ENCODE measurements at places on chromosomes 4 and X. TPM values are rescaled to one million over a fixed set of nuclear protein-coding genes. Genes with fewer than 3 reads are reported as not detected.

DNA sequence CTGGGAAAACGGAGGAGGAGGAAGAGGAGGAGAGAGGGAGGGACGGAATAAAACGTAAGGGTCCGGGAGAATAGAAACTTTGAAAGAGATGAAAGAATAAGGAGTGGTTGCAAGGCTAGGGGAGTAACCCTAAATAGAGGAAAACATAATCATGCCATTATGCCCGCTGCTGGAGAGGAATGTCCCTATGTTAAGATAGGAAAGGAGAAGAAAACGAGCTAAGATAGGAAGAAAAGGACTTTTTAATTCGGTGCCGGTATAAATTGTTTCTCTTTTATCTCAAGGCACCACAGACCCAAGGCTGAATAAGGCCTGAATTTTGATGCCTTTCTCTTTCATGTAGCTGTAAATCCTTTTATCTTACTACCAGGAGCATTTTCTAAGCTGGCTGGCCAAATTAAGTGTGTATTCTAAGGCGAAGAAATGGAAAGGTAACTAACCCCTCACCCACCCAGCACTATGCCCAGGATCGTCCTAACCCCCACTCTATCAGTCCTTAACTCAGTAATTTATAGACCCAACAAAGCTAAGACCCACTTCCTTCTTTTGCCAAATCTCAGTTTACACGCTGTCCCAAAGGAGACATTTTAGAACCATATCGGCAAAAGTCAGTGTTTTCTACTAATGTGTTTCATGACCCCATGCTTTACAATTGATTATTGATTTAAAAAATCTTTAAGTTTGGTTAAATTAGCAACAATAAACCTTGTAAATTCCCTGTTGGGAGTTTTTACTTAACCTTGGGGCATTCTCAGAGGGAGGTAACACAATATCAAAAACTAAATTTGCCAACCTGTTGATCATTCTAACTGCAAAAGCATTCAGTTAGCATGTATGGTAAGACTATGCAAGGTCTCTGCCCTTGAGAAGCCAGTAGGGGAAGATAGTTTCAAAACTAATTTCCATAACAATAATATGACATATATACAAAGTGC is 1.1 kb upstream of the CUL4B start:
- no peak for DNase-seq

DNA sequence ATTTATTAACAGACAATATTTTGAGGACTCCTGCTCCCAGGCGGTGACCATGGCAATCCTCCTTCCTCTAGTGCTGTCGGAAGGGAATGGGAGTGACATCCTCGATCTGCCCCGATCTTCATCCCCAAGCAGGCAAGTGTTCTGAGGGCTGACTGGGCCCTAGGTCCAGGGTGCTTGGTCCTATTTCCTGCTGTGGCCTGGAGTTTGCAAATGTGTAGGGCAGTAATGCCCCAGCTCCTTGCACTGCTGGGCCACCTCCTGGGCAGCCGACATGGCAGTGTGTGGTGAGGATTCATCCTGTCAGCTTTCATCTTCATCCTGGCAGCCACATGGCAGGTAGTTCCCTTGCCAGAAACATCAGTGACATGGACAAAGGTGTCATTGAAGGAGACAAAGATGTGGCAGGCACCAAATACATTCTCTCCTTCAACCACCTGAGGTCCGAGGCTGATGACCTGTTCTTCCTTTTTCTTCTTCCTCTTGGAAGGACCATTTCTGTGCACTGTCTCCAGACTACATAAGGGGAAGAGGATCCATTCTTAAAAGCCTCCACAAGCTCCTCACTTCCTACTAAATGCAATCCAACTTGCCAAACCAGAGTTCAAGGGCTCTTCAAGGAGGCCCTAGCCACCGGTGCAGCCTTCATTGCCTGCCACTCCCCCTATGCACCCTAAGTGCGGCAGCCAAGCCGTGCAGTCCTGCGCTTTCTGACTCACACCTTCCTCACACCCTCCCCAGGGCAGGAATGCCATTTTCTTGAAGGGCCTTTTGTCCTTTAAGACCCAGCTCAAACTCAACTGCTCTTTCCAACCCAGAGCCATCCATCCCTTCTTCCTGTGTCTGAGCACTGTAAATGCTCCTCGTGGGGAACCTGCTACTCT is 65.7 kb downstream of the TMEM154 start:
- no peak for DNase-seq

DNA sequence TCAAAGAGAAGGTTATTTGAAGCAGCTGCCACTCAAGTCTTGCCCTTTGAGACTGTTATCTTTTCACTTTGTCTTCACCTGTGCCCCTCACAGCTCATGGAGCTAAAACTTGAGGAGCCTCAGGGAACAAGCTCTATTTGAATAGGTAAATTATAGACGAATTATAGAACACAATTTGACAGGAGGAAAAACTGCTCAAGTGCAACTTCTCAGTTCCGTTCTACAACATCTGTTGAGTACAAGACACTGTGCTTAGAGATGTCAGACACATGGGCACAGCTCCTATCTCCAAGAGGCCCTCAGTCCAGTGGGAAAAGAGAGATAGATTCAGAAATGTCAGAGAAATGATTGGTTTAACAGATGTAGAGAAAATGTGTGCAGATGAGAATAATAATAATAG is 5.1 kb downstream of the PPP1R2C start:
- no peak for DNase-seq

- no peak for DNase-seq
Measured at GRCh38 chr4:168361365-168362024, 42.9 kb upstream of the DDX60 start.

DNA sequence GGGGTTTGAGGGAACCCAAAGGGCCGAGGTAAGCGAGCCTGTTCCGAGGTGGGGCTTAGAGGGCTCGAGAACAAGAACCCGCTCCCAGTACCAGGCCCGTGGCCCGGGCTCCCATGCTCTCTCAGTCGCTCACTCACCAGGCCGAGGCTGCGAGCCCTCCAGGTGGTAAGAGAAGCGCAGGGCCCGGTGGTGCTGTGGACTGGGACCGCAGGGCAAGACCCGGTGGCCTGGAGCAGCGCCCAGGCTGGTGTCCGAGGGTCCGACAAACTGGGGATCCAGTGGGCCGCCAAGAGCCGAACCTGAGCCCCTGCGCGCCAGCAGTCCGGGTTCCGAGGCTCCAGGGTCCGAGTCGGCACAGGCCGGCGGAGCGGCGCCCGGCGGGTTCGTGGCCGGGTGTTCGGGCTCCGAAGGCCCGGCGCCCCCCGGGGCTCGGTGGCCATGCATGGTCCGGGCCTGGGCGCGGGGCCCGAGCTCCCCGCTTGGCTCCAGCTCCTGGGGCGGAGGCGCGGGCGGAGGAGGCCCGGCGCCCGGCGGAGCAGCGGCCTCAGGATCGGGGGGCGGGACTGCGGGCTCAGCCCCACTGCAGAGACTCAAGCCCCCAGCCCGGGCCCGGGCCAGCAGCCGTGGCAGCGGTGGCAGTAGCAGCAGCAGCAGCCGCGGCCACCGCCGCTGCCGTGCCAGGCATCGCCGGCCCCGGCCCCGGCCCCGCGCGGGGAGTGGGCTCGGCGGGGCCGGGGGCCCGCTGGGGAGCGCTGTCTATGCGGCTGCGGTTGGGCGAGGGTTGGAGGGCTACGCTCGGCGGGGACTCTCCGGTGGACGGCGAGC is 833 bp downstream of the FGD1 start:
- DNase-seq, result no peak

FOXP3 gene
- polyA plus RNA-seq, result 0.66 TPM

ARR3 gene
- 0.39 TPM for polyA plus RNA-seq

DNA sequence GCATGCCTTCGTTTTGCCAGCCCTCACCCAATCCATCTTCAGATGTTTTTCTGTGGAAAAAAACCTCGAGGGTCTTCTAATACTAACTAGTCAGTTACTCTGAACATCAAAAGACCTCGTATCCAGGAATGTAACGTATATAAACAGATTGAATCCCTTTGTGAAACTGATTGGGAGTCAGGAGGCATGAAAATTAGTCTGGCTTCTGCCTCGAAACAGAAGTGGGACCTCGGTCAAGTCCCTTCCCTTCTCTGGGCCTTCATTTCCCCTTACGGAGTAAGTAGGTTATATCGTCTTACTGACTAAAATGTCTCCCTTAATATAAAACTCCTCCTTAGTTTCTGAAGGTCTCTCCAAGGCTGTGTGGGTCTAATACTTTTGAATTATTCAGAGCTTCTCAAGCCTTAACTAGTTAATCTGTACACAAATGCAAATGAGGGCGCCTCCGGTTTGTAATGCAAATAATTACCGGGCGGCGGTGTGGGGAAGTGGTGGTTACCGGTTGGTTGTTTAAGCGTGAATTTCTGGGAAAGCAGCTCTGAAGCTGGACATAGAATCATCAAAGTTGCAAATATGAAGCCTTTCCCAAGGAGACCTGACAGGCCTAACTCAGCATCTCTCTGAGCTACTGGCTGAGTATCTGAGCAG is 11.4 kb upstream of the NKRF start:
- no peak for DNase-seq
